ENCODE measurements at places on chromosomes 4 and X.

DNA sequence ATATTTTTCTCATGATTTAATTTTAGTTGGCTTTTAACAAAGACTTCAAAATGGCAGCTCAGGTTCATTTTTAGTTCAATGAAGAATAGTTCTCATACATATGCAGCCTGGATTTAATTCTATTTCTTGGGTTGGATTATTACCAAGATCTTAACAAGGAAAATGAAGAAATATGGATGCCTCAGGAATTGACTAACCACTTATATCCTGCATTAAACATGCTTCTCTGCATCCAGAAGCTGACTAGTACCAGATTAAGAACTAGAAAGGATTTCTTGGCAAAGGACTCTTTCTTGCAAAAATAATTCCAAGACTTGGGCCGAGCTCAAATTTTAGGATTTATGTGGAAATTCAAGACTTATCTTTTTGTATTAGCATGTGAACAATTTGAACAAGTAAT is 5.6 kb upstream of the KLHL2 start:
- no peak for DNase-seq

DNA sequence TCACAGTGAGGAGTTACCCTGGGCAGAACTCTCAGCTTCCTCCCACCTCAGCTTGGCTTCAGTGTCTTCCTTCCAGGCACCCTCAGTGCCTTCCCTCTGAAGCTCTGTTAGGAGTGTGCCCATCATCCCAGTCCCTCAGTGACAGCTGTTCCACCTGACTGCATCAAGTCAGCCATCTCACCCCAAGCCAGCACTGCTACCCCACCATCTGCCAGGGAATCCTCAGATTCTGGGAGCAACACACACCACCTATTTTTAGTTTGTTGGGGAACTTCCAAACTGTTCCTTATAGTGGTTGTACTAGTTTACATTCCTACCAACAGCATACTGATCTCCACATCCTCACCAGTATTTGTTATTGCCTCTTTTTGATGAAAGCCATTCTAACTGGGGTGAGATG is 182.9 kb downstream of the RELL1 start:
- DNase-seq: no peak

GRCh38 chr4:134540588-134540987 is 339.0 kb upstream of the PABPC4L start:
- no peak for DNase-seq

- no peak for DNase-seq
Observed at GRCh38 chrX:13545726-13546125, 23.7 kb upstream of the EGFL6 start.

DNA sequence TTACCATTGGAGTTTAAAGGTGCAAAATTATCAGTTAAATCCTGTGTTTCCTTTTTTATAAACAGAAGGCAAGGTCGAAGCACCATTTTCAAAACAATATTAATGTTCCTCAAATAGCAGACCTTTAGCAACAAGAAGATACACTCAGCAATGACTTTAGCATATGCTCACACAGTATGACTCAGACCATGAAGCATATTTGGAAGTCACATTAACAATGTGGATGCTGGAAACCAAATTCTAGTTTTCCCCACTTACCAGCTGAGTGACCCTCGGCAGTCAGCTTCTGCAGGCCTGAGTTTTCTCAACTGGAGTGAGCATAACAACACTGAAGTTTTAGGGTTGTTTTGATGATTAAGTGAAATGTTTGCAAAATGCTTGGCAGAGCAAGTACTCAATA is 130.5 kb downstream of the ANK2 start:
- no peak for DNase-seq
